Smooth muscle cell of trachea (primary cell): ENCODE measurements at places on chromosomes 12 and 14. TPM values are rescaled to one million over a fixed set of nuclear protein-coding genes. Genes with fewer than 3 reads are reported as not detected.

The BIN2 gene
- total RNA-seq = not detected in 2 replicates

The TMEM30B gene
- total RNA-seq = 6.3 and 6.4 TPM in 2 replicates

The TAS2R8 gene
- total RNA-seq = 0.29 TPM in 1 of 2 replicates, not detected in the other

The MTHFD1 gene
- 46.5 and 82.2 TPM in 2 replicates for total RNA-seq

The SPX gene
- 0.50 TPM in 1 of 2 replicates, not detected in the other for total RNA-seq
